Foreskin melanocyte (primary cell): ENCODE measurements at places on chromosomes 11 and 22.

GRCh38 chr11:130828741-130829140, 87.5 kb downstream of the SNX19 start:
- no peak for DNase-seq

DNA sequence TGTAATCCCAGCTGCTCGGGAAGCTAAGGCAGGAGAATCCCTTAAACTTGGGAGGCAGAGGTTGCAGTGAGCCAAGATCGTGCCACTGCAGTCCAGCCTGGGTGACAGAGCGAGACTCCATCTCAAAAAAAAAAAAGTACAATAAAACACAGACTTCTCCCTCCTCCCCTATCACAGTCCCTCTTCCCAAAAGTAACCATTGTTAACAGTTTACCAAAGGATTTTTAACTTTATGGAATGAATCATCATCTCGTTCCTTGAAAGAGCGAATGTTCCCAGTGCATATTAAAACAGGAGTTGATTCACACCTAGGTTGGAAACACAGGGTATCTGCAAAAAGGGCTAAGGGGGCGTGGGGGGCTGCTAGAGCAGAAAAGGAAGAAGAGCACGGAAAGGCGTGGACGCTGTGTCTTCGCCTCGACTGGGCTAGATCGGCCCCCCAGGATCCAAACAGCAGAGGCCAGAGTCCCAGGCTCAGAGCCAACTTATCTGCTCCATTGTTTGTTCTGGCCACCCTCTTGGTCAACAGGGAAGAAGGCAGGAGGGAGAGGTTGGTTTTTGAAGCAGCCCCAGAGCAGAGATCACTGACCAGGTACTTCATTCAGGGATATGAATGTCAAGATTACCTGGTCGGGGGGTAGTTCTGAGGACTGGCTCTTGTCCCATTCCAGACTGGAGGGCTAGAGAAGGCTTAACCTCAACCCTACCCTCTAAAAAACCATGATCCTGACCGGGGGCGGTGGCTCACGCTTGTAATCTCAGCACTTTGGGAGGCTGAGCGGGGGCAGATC, 2.1 kb upstream of the AHNAK start:
- no peak for DNase-seq

DNA sequence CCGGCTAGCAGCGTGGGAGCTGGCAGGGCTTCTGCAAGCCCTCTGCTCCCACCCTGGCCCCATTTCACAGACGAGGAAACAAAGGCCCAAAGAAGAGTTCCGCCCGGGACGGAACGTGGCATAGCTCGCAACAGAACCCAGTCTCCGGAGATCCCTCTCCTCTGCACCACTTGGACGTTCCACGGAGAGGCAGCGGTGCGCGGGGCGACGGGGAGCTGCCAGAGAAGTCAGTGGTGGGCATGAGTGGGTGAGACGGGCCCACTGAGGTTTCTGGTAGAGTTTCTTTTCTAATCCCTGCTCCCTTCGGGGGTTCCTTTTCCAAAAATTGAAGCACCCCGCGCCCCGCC, 554 bp upstream of the NECTIN1 start:
- no peak for DNase-seq

GRCh38 chr11:100774132-100774531, 87.0 kb downstream of the ARHGAP42 start:
- DNase-seq: no peak

- DNase-seq: no peak
These were observed 343.5 kb upstream of the B3GAT1 start for GRCh38 chr11:134755535-134755934.
